Activated CD8-positive, alpha-beta memory T cell treated with anti-CD3 and anti-CD28 coated beads, Interleukin-2, amount 50 U/mL, for 4 hours (primary cell): ENCODE measurements at places on chromosomes 6 and 20.

DNA sequence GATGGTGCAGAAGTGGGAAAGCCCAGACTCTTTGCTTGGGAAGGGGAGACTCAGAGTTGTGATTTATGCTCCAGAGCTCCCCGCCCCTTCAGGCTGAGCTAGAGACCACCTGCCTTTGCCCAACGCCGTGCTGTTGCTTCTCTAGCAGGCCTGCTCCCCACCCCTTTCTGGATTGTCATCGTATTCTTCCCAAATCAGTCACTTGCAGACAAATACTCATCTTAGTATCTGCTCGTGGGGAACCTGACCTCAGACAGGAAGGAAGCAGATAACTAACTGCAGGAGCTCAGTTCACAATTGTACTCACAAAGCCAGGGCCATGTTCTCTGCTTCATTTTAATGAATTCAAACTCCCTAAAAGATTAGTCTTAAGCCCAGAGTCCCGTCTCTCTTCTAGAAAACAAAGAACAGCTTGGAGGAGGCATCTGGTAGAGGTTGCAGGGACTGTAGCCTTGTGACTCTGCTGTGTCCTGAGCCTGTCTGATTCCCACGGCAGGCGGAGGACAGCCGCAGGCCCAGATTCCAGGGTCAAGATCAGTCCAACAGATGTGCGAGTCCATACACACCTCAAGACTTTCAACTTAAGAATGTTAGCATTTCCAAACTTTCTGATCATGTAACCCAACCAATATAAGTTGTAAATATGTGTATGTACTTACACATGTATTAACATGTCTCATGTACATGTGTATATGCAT, 57.2 kb upstream of the GGTLC1 start:
- no peak for DNase-seq

DNA sequence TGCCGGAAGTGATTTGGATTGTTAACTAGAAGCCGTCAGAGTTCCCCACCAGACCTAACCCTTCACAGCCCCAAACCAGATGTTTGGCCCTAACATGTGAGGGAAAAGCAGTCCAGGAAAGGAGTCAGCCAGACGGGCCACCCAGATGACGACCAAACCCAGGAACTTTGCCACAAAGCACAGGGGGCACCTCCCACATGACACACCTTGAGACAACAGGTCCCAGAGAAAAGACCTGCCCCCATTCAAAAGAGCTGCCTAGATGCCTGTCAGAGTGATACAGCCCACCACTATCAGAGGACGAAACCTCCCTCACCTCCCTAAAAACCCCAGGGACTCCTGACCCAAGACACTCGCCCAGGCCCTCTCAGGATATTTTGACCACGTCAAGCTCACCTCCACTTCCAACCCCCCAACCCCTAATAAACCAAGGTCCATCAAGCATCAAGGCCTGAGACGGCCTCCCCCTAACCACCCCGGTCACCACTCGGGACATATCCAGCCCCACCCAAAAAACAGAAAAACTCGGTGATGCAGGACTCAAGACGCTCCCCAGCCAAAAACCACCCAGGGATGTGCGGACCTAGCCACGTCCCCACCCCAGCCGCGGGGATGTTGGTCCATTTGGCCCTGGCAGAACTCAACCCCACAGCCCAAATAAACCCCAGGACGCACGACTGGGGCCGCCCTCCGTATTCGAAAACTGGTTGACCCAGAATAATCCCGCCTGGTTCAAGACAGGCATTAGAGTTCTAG, 662 bp downstream of the ZNF343 start:
- no peak for DNase-seq

DNA sequence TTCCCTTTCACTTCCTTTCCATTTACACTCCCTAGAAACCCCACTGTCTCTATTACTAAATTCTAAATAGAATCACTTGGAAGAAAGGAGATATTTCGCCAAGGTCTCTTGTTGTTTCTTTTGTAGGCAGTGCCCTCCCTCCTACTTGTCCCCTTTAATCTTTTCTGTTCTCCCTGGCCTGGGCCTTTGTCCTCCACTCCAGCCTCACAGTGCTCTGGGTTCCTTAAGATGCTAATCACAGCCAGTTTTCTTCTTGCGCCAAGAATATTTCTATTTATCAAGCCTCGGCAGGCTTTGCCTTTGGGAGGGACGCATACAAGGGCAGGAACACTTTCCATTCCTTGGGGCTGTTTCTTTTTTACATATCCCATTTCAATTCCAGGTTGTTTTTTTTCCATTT, 520.6 kb upstream of the CHD6 start:
- no peak for DNase-seq

- DNase-seq, result no peak
These were observed 4.1 kb upstream of the LY86 start for GRCh38 chr6:6584310-6585002.

GRCh38 chr6:28812778-28813569, 110.8 kb downstream of the TRIM27 start:
- no peak for DNase-seq

DNA sequence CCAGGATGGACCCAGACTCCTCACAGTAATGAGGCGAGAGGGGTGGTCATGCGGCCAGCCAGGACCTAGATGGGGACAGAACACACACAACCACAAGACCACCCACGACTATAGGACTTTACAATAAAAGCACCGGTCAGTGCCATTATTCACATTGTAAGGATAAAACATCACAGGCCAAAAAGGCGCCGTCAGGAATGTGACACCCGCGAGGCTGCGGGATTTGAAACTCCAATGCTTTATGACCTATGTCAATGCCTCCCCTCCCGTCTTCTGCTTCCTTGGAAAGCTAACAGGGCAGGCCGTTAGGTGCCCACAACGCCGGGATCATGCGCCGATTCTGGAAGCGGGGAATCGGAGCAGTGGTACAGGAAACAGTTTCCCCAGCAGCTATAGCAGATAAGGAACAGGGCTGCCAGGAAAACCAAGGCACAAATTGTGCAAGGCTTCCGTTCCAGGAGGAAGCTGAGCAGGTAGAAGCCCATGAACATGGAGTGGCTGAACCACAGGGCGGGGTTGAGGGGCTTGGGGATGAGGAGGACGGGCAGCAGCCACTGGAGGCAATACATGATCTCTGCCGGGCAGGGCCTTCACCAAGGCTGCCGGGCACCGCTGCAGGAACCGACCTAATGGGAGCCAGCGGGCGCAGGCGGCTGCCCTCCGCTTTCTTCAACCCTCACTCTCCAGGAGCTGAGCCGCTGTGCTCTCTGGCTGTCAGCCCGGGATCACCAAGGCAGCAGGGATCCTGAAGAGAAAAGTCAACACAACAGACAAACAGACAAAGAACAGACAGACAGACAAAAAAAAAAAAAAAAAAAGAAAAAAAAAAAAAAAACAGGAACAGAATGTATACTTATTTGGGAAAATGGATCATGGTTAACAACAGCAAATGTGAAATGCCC, 2.2 kb upstream of the NNAT start:
- DNase-seq, result no peak

- no peak for DNase-seq
These were observed 189.9 kb upstream of the PRDM1 start for GRCh38 chr6:105896052-105896820.
